ENCODE measurements at places on chromosomes 12 and 14.

GRCh38 chr12:3319723-3320492 lies 171.1 kb upstream of the PRMT8 start:
- DNase-seq = no peak

DNA sequence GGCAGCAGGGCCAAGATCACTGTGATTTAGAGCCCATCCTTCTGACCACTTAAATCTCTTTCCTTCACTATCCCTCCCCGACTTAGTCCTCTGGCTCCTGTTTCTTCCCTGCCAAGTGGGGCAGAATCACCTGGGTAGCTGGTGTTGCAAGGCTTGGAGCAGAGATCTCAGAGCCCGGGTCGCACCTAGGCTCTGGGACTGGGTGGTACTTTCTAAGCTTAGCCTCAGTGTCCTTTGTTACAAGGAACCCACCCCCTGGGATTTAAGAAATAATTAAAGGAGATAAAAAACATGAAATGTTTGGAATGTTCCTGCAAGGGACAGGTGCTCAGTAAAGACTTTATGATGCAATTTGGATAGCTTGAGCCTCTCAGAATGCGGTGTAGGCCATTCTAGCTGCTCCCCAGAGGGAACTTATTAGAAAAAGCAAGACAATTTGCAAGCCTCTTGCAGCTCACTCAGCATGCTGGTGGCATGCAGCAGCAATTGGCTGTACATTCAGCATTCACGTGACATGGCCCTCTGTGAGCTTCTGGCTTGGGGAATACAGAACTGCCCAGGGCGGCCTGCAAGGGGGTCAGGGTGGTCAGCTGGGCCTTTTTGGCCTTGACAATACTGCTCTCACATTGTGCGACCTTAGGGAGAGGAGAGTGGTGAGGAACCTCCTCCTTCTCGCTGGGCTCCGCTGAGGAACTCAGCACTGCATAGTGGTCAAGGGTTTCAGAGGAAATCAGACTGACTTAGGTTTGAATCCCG lies 16.8 kb downstream of the C14orf132 start:
- DNase-seq = no peak

GRCh38 chr12:45669093-45669492 lies 60.4 kb upstream of the ARID2 start:
- DNase-seq = no peak

- DNase-seq = no peak
Measured at GRCh38 chr12:19338405-19338804, 100.9 kb upstream of the AEBP2 start.

- no peak for DNase-seq
Measured at GRCh38 chr12:76611533-76611932, 52.0 kb upstream of the OSBPL8 start.

DNA sequence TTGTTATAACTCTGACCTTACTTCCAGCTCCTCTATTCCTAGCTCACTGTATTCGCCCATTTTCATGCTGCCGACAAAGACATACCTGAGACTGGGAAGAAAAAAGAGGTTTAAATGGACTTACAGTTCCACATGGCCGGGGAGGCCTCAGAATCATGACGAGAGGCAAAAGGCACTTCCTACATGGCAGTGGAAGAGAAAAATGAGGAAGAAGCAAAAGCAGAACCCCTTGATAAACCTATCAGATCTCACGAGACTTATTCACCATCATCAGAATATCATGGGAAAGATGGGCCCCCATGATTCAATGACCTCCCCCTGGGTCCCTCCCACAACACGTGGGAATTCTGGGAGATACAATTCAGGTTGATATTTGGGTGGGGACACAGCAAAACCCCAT lies 14.5 kb upstream of the PHC1 start:
- DNase-seq = no peak

DNA sequence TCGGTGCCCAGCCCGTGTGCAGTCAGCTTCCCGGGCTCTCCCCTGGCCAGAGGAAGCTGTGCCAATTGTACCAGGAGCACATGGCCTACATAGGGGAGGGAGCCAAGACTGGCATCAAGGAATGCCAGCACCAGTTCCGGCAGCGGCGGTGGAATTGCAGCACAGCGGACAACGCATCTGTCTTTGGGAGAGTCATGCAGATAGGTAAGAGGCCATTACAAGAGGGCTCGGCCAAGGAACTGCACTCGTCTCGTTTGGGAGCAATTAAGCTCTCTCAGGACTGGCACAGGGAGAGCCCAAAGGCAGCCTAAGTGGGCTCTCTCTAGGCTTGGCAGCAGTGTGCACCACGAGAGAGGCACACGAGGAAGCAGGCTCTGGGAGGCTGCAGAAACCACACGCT lies 3.7 kb downstream of the WNT5B start:
- DNase-seq = no peak

- DNase-seq = no peak
Measured at GRCh38 chr12:121894633-121895032, 6.0 kb downstream of the PSMD9 start.
